ENCODE measurements at places on chromosomes 3 and 15.

GRCh38 chr15:78247911-78248310 lies 13.5 kb upstream of the ACSBG1 start:
- no peak for DNase-seq

DNA sequence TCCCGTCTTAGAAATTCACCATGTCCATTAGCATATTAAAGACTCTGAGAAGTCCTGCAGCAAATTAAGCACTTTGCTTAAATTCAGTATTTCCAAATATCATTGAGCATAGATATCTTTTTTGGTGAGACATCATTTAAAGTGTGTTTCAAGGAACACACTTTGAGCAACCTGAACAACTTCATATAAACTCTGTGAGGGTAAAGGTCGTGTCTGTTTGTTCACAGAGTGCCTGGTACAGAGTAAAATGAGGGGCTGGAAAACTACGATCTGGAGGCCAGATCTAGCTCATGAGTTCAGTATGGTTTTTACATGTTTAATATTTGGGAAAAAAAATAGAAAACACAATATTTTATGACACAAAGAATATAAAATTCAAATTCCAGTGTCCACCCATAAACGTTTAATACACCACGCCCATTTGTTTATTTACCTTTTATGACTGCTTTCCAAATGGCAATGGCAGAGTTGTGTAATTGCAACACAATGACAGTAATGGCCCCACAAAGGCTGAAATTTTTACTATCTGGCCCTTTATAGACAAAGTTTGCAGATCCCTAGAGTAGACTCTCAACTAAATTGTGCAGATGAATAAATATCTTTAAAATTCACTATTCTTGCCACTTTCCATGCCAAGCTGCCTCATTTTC lies 67.4 kb downstream of the SNTN start:
- DNase-seq = no peak

DNA sequence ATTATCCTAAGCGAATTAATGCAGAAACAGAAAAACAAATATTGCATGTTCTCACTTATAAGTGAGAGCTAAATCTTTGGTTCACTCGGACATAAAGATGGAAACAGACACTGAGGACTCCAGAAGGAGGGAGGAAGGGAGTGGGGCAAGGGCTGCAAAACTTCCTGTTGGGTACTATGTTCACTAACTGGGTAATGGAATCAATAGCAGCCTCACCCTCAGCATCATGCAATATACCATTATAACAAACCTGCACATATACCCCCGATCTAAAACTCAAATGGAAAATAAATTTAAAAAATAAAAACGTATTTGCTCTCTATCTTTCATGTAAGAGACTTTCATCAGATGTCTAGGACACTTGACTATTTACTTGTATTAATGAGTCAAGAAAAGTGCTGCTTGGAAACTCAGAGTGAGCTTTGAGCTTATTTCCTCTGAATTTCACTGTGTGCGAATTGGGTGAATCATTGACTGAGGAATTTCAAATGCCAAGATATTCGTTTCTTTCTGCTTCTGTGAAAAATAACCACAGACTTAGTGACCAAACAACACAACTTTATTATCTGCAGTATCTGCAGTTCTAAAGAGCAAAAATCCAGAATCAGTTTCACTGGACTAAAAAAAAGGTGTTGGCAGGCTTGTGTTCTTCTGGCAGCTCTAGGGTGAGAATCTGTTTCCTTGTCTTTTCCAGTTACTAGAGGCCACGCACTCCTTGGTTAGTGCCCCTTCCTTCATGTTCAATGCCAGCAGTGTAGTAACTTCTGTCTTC lies 18.4 kb downstream of the TM4SF18 start:
- no peak for DNase-seq

GRCh38 chr3:67421912-67422311 lies 232.5 kb downstream of the SUCLG2 start:
- DNase-seq = no peak

DNA sequence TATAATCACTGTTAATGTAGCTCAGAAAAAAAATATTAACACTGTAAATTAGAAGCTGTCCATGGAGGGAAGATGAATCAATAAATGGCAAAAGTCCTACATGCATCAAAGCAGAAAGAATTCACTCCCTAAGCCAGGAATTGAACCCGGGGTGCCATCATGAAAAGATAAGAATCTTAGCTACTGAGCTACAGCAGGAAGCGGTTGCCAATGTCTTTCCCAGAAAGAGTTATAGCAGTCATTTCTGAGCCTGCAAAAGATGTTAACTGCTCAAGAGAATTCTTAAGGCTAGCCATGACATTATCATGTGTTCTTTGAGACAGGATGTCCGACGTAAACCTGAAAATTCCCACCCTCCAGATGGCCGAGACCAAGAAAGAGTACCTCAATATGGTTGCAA lies 47.4 kb upstream of the MKRN3 start:
- no peak for DNase-seq

GRCh38 chr3:73623346-73623745 lies 1.4 kb downstream of the PDZRN3 start:
- no peak for DNase-seq

- DNase-seq = no peak
Observed at GRCh38 chr3:40961104-40961857, 238.0 kb upstream of the CTNNB1 start.

DNA sequence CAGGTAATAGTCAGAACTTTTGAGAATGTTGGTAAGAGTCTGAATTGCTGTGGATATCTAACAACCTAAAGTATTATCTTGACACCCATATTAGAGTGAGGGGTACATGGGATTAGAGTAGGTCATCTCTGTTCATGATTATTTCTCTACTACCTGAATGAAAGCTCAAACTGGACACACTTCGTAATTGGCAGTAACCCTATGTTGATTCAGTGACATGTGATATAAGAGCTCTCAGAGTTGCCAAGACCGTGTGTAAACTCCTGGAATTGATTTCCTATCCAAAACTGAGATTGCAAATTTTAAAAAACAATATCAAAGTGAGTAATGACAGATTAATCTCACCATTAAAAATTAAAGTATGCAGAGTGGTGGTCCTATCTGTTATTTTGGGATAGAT lies 214.8 kb upstream of the ARHGEF26 start:
- no peak for DNase-seq

DNA sequence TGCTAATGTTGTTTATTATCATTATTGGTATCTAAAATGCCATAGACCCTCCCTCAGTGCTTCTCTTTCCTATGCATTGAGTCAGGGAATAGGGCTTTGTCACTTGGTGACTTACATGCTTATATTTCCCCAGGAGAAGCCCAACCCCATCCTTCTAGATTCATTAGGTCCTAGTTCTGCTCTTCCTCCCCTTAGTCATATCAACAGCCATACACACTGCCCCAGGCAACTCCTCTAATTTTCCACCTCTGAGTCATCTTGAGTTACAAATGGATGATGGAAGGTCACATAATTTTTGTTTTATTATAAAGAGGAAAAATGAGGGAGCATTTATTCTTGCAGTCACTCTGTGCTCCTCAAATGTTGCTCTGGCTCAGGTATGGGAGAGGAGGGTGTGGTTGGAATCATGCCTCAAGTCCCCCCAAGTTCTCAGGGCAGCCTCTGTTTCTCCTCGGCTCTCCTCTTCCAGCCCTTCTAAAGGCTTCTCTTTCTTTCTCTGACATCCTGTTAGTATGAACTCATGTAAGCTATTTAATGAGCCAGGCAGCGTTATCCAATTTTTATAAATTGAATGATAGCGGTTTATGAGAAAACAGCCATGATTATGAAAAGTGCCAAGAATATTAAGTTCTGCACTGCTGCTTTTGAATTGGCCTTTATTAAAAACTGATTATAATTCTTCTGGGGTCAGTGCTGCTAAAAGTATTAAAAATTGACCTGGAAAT lies 45.6 kb upstream of the FSTL1 start:
- no peak for DNase-seq

GRCh38 chr3:113968986-113969385 lies 21.2 kb downstream of the ZDHHC23 start:
- no peak for DNase-seq

DNA sequence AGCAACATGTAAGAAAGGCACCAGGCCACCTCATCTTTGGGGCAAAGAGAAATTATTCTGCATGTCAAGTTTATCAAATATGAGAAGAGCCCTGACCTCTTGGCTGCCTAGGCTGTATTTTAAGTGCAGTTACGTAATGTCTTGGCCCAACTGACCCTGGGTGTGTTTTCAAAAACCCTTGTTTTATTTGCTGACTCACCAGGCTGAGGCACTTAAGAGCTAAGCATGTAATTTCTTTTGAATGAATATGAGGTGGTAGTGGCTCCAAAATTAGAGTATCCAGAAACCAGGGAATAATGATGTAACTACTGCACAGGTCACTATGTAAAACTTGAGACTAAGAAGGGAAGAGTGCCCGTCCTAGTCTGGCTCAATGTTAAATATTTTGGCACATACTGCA lies 24.3 kb downstream of the PGPEP1L start:
- no peak for DNase-seq

DNA sequence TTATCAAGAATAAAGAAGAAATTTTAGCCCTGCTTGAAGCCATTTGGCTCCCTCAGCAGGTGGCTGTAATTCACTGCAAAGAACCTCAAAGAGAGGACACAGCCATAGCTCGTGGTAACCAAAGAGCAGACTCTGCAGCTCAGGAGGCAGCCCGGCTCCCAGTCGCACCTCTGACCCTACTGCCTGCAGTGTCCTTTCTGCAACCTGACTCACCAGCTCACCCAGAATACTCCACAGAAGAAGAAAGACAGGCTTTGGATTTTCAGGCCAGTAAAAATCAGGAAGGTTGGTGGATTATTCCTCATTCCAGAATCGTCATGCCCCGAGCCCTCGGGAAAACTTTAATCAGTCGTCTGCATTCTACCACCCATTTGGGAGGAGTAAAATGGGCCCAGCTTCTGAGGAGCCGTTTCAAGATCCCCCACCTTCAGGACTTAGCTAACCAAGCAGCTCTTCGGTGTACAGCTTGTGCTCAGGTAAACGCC lies 38.6 kb downstream of the ZBTB11 start:
- DNase-seq = no peak

GRCh38 chr3:147318900-147319299 lies 87.4 kb downstream of the ZIC4 start:
- no peak for DNase-seq

GRCh38 chr3:108518895-108519294 lies 8.5 kb upstream of the MYH15 start:
- no peak for DNase-seq

DNA sequence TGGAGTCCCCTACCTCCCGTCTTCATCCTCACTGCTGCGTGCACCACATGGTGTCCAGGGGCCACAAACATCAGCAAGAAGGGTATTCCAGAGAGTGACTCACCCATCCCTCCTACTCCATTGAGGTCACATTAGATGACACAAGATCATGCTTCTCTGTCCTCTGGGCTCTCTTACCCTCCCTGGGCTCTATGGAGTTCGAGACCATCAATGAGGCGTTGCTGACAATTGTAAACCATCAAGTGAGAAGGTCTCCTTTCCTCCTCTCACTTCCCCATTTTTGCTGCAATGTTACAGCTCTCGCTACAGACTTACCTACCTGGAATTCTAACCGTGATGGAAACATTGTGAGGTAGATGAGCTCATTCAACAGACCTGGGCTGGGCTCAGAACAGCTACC lies 51.7 kb downstream of the HMCES start:
- no peak for DNase-seq

- DNase-seq = no peak
Observed at GRCh38 chr15:98326804-98327203, 321.5 kb upstream of the IGF1R start.

GRCh38 chr3:183576487-183577107 lies 21.1 kb upstream of the KLHL6 start:
- no peak for DNase-seq

DNA sequence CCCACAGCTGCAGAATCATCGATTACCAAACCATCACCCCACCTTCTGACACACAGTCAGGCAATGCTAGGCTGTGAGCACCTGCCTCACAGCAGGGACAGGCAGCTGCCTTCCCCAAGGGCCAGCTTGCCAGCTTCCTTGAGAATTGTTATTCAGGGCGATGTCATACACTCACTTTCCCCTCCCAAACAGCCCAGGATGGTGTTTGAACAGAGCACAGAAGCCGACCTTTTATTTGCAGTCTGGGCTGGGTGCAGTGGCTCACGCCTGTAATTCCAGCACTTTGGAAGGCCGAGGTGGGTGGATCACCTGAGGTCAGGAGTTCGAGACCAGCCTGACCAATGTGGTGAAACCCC lies 84.5 kb upstream of the HERC1 start:
- DNase-seq = no peak

GRCh38 chr3:128327606-128328031 lies 139.1 kb downstream of the DNAJB8 start:
- DNase-seq = no peak

GRCh38 chr3:48466386-48467109 lies 20.0 kb downstream of the ATRIP start:
- DNase-seq = no peak

- DNase-seq = no peak
Observed at GRCh38 chr3:72797773-72798543, 50.3 kb downstream of the SHQ1 start.

GRCh38 chr15:97597801-97598200 lies 362.7 kb upstream of the ARRDC4 start:
- no peak for DNase-seq

DNA sequence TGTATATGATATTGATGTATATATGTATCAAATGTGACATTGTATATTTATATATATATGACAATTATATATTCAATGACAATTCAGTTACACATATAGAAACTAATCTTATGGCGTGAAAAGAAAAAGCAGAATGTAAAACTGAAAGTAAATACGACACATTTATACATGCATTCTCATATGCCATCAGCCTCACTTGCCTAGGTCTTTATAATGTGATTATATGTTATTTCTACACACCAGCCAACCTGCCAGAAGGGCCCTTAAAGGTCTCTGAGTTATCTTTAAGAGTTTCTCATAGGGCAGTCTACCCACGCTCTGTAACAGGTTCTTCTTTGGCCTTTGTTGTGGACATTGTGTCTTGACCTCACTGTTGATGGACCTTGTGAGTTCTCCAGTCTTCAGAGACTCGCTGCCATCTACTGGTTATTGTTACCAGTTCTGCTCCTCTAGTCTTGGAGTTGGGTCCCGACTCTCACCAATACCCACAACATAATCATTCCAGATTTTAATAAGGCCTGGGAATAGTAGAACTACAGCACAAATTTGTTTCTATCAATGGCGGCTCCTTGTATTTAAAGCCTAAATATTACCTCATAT lies 371.5 kb upstream of the GOLIM4 start:
- DNase-seq = peak; percentile 40

Measured in GDM1 (cell line).